ENCODE measurements at places on chromosomes 1 and 21.
A peak's percentile ranks its signal among the peaks of the same experiment; 100 is the strongest.

DNA sequence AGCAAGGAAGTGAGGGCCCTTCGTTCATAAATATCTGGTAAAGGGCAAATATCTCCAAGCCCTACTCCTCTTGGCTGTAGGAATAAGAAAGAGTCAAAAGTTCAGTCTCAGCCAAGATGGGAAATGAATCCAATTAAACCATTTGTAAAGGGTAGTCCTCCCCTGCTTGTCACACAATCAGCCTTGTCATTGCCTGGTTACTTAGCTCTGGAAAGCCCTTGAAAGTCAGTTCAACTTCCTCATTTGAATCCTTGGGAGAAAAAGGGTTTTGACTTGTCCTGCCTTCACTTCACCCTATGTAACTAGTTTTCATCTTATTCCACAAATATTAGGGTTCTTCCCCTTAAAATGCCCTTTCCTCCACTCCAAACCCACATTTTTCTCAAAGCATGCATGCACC, 100.0 kb downstream of the ELAVL4 start:
- no peak for DNase-seq

- DNase-seq, result no peak
Measured at GRCh38 chr1:67761091-67761490, 72.2 kb downstream of the GNG12 start.

GRCh38 chr1:231194843-231195516, 33.1 kb downstream of the TRIM67 start:
- DNase-seq, result no peak

DNA sequence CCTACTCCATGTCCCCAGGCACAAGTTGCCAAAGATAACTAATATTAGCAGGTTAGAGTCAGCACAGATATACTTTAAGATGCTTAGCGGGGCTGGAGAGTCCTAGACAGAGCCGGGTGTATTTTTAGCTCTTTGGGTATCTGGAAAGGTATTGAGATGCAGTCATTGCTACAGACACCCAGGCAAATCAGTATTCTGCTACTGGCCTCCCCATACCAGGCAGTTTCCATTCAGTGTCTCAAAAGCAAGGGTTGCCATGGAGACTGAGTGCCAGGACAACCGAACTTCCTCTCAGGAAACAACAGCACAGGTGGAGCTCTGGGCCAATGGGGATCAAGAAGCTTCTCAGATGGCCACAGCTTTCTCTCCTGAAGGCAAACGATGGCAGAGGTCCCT, 45.3 kb downstream of the KCNC4 start:
- DNase-seq, result no peak

DNA sequence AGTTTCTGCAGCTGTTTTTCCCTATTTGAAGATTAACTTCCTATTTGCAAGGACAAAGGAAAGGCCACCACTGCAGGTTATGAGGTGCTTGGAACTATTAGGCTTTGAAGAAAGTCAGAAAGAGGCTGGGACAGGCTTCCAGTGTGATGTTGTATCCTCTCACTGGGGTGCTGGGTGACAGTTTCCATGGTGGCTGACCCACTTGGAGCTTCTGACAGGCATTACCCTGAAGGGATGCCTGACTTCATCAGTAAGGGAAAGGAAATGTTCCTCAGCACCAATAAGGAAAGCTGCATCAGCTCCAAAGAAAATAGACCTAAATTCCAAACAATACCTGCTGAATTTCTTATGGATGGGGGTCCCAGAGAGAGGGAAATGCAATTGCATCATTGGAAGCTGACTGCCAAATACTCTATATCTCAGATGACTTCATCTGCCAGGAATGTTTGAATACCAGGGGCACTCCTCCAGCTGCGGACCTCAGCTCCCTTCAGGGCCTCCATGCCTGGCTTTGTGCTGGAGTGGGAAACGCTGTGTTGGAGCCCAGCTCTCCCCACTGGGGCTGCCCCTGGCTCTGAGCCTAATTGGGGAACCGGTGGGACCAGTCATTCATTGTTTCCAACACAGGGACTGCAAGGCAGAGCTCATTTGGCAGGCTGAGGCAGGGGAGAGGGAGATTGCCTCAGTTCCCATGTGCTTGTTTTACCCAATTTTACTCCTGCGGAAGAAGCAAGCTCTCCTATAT, 76.6 kb downstream of the RGL1 start:
- DNase-seq, result peak; percentile 78

- no peak for DNase-seq
Measured at GRCh38 chr1:43277116-43277876, 7.5 kb downstream of the TMEM125 start.

- DNase-seq, result no peak
Measured at GRCh38 chr1:202661136-202661845, 49.0 kb downstream of the SYT2 start.

- DNase-seq, result no peak
Measured at GRCh38 chr1:228213917-228214808, 6.3 kb downstream of the OBSCN start.

GRCh38 chr1:33319949-33320618, 814 bp downstream of the A3GALT2 start:
- no peak for DNase-seq

- peak; percentile 75 for DNase-seq
Measured at GRCh38 chr1:169102567-169102966, 3.9 kb upstream of the ATP1B1 start.

DNA sequence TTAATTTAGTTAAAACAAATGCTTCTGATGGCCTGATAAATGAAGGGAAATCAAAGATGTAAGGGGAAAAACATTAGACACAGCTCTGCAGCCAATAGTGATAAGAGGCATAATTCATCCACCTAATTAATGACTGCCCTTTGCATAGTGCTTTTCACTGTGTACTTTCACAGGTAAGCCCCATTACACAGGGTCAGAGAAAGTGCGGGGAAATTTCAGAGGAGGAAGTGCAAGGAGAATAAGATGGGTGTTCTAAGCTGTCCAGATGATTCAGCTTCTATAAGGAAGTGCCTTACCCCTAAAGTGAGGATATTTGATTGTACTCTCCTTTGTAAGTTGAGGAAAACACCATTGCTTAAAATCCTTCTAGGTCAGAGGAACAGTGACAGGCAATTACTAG, 88.0 kb downstream of the NR5A2 start:
- DNase-seq, result no peak

- no peak for DNase-seq
Measured at GRCh38 chr1:228507961-228508652, 20.9 kb downstream of the RNF187 start.

- no peak for DNase-seq
Measured at GRCh38 chr1:241857131-241857530, 9.1 kb downstream of the EXO1 start.

- no peak for DNase-seq
Measured at GRCh38 chr21:26408511-26408910, 164.6 kb downstream of the CYYR1 start.

DNA sequence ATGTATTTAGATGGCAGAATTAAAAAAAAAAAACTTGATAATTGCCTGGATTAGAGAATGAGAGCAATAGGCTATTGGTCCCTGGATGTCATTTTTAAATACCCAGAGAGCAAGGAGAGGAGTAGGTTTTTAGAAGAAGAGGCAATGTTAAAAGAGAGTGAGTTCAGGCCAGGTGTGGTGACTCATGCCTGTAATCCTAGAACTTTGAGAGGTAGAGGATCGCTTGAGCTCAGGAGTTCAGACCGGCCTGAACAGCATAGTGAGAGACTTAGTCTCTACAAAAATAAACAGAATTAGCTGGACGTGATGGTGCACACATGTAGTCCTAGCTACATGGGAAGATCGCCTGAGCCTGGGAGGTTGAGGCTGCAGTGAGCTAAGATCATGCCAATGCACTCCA, 15.9 kb upstream of the MUTYH start:
- DNase-seq, result no peak

- peak; percentile 14 for DNase-seq
Measured at GRCh38 chr1:184465489-184466146, 78.8 kb downstream of the C1orf21 start.

- no peak for DNase-seq
Measured at GRCh38 chr1:112542206-112542973, 33.6 kb downstream of the WNT2B start.

DNA sequence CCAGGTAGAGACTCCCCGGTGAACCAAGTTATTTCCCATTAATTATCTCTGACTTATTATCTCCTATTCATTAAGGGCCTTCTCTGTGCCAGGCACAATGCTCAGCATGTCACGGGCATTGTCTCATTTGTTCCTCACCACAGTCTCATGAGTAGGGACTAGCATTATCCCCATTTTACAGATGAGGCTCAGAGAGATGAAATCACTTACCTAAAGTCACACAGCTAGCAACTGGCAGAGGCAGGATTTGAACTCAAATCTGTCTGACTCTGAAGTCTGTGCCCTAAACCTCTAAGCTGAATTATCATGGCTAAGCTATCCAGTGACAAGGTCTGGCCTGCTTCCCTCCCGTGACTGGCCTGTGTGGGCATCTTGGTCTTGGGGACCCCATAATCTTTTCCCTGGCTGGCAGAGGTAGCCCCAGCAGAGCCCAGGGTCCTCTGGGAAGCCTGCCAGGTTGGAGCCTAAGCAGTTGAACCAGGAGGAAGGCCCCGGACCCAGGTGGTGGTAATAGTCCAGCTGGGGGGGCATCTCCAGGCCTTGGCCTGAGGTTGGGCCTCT, 4.5 kb downstream of the MAP7D1 start:
- no peak for DNase-seq
